ENCODE measurements at places on chromosomes 7 and 10.

GRCh38 chr7:127652333-127653248, 597 bp downstream of the SND1 start:
- DNase-seq: no peak

- no peak for DNase-seq
These were observed 212.7 kb upstream of the ZNF804B start for GRCh38 chr7:88546808-88547207.

- peak; percentile 50 for DNase-seq
These were observed 5.3 kb upstream of the TMEM139 start for GRCh38 chr7:143279186-143280098.

GRCh38 chr10:84789026-84789425, 460.6 kb downstream of the CCSER2 start:
- DNase-seq: no peak

- DNase-seq: no peak
These were observed 124.9 kb downstream of the ARHGAP12 start for GRCh38 chr10:31803606-31804351.

DNA sequence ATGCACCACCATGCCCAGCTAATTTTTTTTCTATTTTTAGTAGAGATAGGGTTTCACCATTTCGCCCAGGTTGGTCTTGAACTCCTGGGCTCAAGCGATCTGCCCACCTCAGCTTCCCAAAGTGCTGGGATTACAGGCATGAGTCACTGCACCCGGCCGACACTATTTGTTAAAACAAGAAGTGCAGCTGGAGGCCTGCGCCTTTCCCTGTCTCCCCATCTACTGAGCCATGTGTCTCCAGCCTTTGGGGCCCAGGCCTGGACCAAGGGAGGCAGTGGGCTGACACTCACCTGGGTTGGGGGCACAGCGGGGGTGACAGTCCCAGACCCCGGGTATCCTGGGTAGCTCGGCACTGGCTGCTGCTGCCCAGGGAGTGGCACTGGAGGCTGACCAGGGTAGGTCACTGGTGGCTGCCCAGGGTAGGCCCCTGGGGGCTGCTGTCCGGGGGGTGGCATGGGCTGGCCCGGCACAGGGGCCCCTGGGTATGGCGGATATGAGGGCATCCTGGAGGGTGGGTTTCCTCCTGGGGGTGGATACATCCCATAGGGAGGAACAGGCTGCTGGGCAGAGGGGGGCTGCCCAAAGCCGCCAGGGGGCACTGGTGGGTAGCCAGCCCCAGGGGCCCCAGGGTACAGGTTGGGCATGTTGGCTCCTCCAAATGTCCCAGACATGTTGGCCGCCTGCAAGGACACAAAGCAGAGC, 36.3 kb downstream of the PLAC9 start:
- DNase-seq: no peak

DNA sequence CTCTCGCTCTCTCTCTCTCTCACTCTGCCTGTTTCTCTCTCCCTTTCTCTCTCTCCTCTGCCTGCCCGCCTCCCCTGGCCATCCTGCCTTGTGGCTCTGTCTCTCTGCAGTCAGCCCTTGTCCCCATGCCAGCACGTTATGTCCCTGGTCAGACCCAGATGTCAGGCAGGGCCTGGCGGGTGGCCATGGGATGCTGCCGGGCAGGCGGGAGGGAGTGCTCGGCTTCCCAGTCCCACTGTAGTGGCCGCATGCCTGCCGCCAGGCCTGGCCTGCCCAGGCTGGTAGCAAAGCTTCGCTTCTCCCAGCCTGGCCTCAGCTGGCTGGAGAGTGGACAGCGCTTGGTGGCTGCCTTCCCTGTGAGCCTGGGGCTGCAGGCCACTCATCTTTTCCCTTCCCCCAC, 121.5 kb upstream of the ZNF716 start:
- no peak for DNase-seq

GRCh38 chr10:672992-673391, 16.5 kb downstream of the DIP2C start:
- no peak for DNase-seq

GRCh38 chr10:45566415-45566814, 106.2 kb downstream of the ZFAND4 start:
- DNase-seq: no peak

GRCh38 chr10:11677480-11677879, 64.7 kb upstream of the ECHDC3 start:
- DNase-seq: no peak

DNA sequence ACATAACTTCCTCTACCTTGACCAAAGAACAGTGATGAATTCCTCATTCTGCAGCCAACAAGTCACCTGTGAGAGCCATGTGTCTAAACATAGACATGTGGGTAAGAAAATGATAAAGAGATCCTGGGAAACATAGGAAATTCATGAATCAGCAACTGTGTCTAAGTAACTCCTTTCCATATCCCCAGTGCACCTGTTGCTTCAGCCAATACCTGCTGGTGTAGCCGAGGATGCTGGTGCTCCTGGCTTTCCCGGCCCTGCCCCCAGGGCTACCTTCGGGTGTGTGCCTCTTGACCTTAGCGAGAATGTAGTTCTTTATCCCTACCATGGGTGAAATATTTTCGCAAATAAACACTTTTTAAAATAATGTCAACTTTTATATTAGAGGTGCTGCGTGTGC, 114.1 kb downstream of the OR13A1 start:
- no peak for DNase-seq

GRCh38 chr7:87944547-87944946, 10.5 kb downstream of the ADAM22 start:
- no peak for DNase-seq

DNA sequence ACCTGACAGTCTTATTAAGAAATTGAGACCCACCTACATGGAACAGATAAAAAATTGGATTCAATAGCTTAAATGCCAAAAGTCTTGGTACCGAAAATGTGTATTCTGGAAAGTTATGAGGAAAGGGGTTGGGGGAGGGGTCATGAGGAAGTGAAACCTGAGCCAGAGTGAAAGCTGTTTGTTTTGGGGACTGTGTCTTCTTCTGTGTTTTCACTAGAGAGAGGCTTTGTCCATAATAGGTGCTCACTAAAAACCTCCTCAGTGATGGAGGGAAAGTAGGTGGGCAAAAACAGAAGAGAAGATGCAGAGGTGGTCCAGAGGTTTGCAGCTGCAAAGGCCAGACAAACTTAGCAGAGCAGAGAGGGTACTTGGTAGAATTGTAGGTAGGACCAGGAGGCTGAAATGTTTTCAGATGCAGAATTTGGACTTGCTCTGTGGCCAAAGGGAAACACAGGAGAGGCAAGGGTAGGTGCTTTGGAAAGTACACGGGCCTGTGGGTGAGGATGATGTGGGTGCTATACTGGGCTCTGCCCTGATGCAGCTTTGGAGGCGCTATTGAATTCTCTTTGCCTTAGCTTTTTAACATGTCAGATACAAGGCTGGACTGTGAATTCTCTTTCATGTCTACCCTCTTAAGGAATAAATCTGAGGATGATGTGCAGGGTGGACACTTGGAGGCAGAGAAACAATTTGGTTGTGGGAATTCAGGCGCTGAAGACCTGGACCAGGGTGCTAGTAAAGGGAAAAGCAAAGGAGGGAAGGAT, 254.6 kb downstream of the PTEN start:
- DNase-seq: no peak

DNA sequence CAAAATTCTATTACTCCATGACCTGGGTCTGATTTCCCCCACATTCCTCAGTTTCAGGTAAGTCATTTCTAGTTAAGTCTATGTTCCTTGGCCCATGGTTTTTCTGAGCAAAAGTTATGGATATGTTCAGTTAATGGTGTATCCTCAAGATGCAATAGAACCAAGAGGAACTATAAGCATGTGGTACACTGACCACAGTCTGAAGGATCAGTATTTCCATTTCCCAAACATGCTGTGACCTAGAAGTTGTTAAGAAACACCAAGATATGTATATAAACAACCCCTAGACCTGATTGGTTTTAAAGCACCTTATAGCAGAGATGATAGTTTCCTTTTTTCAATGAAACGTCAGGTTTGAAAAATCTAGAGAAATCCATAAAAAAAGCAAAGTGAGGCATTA, 94.2 kb upstream of the ABCB5 start:
- DNase-seq: no peak

- peak; percentile 58 for DNase-seq
These were observed 81.1 kb upstream of the PRKG1 start for GRCh38 chr10:50992972-50993766.

- no peak for DNase-seq
These were observed 10.7 kb downstream of the CYP2E1 start for GRCh38 chr10:133537546-133538545.

DNA sequence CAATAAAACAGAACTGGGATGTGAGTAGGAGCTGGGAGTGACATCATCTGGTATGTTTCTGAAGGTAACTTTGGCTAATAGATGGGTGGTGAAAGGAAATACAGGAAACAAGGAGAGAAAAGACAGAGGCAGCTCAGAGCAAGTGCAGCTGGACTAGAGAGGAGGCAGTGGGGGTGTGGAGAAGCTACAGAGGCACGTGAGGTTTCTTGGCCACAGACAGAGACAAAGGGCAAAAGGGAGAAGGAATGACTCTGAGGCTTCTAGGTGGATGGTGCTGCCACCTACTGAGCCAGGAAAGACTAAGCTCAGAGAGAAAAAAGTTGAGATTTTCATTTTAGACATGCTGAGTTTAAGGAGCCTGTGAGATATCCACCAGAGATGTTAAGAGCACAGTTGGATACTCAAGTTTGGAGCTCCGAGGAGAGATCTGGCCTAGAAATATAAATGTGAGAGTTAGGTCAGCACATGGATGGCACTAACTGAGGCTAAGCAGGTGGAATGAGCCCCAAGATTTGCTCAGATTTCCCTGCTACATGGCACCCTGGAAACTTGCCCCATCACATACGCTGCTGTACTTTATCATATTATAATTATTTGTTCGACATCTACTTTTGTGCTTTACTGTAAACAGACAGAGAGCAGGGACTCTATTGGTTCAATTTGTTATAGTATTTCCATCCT, 293.0 kb upstream of the IMMP2L start:
- DNase-seq: peak; percentile 47

GRCh38 chr10:111035542-111035941, 41.3 kb upstream of the ADRA2A start:
- no peak for DNase-seq

- DNase-seq: no peak
These were observed 36.0 kb upstream of the NRG3 start for GRCh38 chr10:81838950-81839349.

DNA sequence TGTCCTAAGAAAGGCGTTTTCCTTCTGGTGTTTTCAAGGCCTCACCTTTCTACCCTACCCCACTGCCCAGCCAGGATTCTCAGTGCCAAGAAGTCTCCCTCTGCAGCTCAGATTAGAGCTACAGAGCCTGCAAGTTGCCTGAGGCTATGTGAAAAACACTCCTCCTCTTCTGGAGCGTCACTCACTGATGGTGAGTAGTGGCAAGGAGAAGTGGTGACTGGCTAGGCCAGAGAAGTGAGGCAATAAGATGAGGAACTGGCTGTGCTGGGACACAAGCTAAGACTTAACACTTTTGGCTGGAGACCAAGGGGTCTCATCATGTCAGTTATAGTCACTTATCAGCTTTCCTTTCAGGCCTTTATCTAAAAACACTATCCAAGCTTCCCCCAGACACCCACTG, 86.7 kb upstream of the PRKAR2B start:
- no peak for DNase-seq

DNA sequence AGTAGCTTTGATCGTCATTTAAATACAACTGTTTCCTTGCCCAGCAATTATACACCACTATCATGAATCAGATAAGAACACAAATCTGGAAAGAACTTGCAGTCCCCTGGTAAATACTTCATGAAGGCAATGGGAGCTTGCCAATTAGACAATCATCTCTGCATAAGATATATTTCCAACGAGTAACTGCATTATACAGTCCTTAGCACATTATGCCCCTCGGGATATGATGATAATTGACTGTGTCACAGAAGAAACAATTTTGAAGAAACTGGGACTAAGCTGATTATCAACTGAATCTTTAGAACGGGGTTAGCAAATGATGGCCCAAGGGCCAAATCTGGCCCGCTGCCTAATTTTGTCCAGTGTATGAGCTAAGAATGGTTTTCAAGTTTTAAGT, 155.7 kb downstream of the TRIL start:
- no peak for DNase-seq

GRCh38 chr7:107044347-107045194, at the start of gene PRKAR2B:
PRKAR2B (plus strand) TSS chr7:107044705; CDS start chr7:107044908, 203 bp downstream.
- DNase-seq: peak; percentile 36

DNA sequence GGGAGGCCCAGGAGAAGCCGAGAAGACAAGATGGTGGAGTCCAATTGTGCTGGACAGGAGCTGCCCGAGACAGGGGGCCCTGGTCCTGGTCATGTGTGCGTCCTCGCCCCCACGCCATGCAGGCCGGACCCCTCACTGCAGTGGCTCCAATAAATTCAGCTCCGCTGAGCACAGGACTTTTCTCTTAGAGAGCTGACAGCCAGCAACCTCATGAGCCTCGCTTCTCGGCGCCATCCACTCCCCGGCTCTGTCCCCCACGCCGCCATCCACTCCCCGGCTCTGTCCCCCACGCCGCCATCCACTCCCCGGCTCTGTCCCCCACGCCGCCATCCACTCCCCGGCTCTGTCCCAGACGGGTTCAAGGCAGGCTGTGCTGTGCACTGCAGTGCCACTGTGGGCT, 2.8 kb upstream of the UTF1 start:
- no peak for DNase-seq

DNA sequence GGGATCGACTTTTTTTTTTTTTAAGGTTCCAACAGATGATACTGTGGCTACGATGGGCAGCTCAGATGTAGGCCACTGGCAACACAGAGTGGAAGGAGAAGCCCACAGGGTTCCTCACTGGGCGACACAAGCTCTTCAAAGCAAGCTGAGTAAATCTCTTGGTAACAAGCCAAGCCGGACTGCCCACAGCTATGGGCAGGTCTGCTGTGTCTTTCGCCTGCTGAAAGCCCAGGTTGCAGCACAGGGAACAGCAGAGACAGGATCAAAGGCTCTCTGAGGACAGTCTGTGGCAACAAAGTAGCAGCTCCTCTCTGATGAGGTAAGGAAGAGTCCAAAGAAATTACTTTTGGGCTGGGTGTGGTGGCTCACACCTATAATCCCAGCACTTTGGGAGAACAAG, 83.6 kb downstream of the KCNMA1 start:
- no peak for DNase-seq

DNA sequence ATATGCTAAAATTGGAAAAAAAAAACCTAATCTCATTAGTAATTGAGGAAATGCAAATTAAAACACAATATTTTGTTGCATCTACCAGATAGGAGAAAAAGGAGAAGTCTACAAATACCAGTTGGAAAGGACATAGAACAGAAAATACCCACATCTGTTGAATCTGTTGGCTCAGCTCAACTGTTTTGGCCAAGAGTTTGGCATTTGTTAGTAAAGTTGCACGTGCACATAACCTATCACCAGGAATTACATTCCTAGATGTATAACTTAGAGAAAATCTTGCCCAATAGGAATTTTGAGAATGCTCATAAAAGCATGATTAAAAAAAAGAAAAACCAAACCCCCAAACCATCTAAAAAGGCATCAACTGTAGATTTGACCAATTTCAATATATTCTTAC, 282.1 kb upstream of the BMPER start:
- no peak for DNase-seq

DNA sequence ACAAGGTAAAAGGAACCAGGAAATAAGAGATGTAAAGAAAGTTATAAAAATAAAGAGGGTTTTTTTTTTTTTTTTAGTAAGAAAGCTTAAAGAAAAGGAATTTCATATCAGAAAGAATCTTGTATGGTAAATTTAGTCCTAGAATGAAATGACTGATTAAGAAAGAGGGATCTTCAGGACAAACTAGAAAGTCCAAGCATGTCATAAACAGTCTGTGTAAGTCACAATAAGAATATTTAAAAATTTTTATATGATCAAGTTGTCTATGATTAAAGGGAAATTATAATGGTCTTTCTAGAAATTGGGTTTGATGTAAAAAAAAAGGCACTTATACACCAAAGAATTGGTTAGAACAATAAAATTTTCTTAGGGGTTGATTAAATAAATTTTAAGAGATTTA, 289.5 kb downstream of the XPNPEP1 start:
- no peak for DNase-seq

GRCh38 chr10:106775127-106775526, 389.4 kb downstream of the SORCS1 start:
- no peak for DNase-seq

Measured in AG09319 (cell line).